ENCODE measurements at places on chromosomes 13 and 19.
A peak's percentile ranks its signal among the peaks of the same experiment; 100 is the strongest.

- DNase-seq: peak; percentile 52
Measured at GRCh38 chr19:7705387-7706187, 3.7 kb upstream of the FCER2 start.

DNA sequence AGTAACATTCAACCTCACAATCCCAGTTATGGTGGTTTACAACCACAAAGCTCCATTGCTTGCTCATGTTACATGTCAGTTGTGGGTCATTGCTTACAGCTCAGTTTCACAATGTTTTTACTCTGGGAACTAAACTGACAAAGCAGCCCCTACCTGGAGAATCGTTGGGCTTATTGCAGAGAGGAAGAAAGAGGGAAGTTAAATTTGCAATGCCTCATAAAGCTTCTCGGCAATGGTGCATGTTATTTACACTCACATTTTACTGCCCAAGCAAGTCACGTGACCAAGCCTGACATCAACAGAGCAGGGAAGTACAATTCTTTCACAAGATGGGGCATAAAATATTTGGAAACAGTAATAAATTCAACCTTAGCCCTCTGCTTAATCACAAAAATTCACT is 441.6 kb downstream of the TDRD3 start:
- no peak for DNase-seq

- no peak for DNase-seq
Measured at GRCh38 chr13:53411463-53411862, 382.9 kb downstream of the OLFM4 start.

GRCh38 chr13:102591988-102592781 is 4.6 kb upstream of the TPP2 start:
- peak; percentile 60 for DNase-seq

GRCh38 chr13:36061054-36061453 is 70.1 kb downstream of the DCLK1 start:
- no peak for DNase-seq
